Stimulated activated CD8-positive, alpha-beta memory T cell treated with anti-CD3 and anti-CD28 coated beads, Interleukin-7, amount 100 ng/mL, for 1 hour (primary cell): ENCODE measurements at places on chromosomes 12 and 14.

DNA sequence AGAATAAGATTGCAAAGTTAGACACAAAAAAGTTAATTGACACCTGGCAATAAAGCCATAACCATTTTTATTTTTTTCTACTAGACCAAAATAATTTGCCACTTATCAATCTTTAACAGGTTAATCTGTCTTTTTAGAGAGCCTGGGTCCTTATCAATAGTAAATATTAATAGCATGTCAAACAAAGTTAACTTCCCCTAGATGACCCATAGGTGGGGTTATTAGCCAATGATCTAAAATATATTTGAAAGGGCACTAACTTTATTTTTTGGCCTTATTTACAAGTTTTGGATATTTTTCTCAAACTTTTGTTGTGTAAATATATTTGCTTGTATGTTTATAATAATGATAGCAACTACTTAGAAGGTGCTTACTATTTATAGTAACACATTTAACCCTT, 3.9 kb downstream of the ANKRD33 start:
- DNase-seq: no peak

- no peak for DNase-seq
Measured at GRCh38 chr12:80053051-80053790, 46.1 kb upstream of the OTOGL start.

DNA sequence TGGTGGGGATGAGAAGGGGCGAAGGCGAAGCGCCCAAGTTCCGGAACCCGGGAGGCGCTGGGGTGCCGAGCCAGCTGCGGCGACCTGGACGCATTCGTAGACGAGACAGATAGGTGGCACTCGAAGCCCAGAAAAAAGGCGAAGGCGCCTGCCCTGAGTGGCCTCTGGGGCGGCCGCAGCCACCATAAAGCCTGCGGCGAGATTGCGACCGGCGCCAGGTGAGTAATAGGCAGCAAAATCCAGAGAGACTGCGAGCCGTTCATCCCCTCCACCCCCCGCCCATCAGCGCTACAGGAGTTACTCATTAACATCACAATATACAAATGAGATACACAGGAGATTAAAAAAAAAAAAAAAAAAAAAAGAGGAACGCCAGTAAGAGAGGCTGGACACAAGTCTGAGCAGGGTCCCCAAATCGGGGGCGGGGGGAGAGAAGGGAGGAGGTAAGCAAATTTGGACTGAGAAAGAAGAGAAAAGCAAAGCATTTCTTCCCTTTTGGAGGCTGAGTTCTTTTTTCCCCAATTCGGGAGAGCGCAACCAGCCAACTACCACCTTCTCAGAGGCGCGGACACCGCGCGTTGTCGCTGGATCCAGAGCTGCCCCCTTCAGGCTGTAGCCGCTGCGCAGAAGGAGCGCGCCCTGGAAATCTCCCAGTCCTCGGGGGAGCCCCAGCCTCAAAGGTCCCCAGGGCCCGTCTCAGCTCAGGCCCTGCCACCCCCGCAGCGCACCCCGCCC, 15.7 kb downstream of the TBX3 start:
- DNase-seq: no peak

DNA sequence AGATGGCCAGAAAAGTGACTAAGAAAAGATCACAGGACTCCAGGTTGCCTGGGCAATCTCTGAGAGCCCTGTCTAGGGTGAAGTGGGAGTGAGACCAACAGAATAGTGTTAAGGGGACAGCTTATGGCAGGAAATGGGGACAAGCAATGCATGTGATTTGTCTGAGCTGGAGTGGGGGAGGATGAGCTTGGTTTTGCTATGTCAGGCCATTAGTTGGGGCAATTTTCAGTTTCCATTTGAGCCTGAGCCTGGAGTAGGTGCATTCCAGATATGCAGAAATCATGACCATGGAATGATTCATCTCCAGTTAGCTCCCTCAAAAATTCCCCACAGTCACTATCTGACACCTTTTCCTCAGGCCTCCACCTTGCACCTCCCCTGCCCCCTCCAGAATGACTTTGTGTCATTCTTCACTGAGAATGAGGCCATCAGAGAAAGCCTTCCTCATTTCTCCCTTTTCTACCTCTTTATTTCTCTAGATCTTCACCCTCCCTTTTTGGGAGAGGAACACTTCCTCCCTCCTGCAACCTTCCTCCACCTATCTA, 150.9 kb upstream of the PLEKHG7 start:
- DNase-seq: no peak

DNA sequence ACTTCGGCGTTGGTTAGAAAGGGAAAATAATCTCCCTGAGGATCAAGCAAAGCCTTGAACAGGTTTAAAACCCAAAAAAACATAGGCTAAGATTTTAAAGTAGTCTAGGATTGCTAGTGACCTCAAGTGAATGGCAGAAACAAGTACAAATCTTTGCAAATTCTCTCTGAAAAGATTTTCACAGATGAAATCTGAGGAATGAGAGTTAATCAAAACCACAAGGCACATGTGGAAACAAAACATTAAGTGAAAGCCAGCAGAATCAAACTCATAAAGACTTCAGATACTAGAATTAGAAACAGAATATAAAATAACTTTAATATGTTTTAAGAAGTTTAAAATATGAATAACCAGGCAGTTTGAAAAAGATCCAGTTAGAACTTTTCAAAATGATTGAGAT, 52.2 kb upstream of the CFL2 start:
- DNase-seq: no peak

GRCh38 chr14:73710737-73711136, 3.4 kb downstream of the PNMA1 start:
- DNase-seq: no peak

DNA sequence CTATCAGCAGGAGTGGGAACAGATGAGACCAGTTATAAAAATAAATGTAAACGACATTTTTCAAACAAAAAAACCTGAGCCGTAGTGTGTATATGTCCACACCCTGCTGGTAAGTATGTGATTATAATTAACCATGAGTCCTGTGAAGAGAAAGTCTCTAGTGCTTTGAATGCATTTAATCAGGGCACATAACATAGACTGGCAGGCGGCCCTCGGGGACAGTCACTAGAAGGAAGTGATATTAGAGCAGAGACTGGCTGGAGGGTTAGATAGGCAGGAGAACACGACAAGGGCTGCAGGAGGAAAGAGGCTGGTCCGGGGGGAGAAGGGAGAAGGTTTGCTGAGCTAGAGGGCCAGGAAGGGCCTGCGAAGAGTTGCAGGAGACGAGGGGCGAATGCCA, 23.8 kb upstream of the ELK3 start:
- DNase-seq: no peak

- no peak for DNase-seq
Measured at GRCh38 chr12:1800401-1801302, 19.7 kb upstream of the LRTM2 start.

DNA sequence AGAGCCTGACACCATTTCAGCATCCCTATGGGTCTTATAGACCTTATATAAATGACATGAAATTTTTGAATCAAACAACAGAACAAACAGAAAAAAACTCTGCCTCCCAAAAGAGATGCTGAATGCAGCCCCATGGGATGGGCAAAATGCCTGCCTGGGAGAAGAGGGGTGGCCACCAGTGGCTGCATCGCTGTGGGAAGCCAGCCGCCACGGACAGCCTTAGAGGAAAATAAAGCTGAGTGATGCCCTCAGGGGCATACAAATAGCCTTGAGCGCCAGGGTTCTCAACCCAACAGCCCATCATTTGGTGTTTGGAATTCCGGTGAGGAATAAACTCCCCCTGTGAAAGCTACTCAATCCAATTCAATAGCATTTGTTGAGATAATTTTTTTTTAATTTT, 22.9 kb downstream of the SYNE3 start:
- no peak for DNase-seq

GRCh38 chr12:69925291-69925690, 100.3 kb downstream of the MYRFL start:
- DNase-seq: no peak

GRCh38 chr14:105410642-105411016, 9.0 kb upstream of the MTA1 start:
- DNase-seq: no peak

GRCh38 chr12:9372202-9372601, 164.0 kb upstream of the PZP start:
- DNase-seq: no peak

GRCh38 chr14:72892103-72892878, 1.6 kb downstream of the DPF3 start:
- DNase-seq: no peak

- no peak for DNase-seq
Measured at GRCh38 chr12:111546758-111547383, 52.2 kb downstream of the ATXN2 start.

GRCh38 chr14:73786636-73787485, 64.8 kb upstream of the PTGR2 start:
- peak; percentile 29 for DNase-seq

GRCh38 chr14:97804056-97804455, 1006.9 kb downstream of the VRK1 start:
- no peak for DNase-seq

GRCh38 chr12:9906873-9907272, 25.3 kb downstream of the CLEC2A start:
- DNase-seq: no peak

DNA sequence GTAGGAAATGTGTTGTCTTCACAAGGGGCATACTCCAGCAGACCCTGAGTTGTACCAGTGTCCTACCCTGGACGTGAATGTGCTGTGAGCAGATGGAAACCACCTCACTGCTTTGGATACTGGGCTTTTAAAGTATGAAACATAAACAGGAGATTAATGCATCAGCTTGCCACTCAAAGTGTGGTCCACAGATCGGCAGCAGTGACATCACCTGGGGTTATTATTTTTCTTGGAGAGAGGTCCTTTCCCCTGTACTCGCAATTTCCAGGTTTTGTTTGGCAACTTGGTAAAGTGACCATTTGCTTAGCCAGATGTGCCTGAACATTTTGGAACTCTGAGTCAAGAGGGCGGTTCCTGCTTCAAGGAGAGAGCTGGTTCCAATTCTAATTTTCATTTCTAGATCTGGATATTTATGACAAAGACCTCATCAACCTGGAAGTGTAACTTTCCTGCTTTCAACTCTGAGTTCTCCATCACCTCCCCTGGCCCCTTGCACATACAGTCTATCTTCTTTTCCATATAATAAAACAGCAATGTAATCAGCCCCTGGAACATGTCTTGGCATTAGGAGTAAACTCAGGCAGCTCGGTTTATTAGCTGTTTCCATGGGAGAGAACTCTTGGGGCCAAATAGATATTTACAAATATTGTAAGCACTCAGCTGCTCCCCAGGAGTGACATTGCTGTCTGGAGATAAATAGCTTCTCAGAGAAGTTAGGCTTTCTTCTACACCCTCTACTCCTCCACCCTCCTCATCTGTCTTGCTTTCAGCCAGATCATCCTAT, 237.0 kb upstream of the TBX3 start:
- DNase-seq: no peak

DNA sequence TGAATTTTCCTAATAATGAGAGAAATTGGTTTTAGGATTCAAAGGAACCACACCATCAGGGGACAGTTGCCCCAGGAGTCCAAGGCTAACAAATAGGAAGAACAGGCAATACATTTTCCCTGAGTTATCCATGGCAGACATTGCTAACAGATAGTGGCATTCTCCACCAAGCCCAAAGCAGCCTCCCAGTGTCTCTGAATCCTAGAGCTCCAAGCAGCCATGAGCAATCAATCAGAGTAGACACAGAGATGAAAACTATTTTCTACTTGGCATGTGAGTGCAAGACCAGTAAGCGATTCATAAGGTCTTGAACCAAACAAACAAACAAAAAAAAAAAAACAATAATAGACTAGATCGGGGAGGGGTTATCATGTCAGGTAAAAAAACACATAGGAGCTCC, 515.7 kb downstream of the MED13L start:
- DNase-seq: no peak

- DNase-seq: no peak
Measured at GRCh38 chr14:45251912-45252311, 1.1 kb downstream of the MIS18BP1 start.

DNA sequence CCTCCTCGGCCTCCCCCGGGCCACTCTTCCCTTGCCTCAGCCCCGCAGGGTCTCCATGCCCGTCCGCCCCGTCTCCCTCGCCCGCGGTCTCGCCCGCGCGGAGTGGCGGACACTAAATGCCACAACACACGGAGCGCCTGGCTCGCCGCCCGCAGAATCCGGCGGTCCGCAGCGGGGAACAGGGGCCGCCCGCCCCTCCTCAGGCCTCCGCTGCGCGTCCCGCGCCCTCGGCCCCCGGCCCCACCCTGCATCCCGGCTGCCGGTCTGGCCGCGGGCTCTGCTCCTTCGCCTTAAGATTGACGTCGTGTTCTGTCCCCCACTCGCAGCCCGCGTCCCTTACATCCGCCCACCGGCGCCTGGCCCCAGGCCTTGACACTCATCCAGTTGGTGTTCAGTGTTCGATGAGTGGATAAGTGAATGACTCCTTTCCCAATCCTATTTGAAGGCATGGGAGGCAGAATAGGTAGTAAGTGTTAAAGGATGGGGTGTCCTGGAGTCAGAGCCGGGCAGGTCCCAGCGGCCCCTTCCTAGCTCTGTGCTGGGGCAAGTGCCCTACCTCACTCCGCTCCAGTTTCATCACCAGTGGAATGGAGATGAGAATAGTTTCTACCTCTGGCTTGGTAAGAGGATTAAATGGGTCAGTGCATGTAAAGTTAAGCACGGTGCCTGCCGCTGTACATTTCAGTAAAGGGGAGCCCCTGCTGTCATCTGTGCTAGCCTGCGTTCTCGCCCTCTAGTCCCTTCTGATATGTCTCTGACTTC, 622 bp downstream of the TECPR2 start:
- DNase-seq: peak; percentile 0

DNA sequence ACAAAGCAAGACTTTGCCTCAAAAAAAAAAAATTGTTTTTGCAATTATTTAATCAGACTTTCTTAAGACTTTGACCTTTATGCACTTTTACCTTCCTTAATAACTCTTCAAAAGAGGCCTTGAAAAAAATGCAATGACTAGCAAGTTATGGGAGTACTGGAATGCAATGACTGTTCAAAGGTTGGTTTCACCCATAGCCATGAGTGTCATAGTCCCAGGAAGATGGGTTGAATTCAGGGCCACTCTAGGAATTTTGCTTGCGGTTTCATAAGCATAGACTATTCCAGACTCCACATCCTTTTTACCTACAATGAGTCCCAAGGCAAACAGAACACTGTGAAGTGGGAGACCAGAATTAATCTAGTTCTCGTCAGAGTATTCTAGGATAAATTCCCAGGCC, 29.4 kb upstream of the DENND5B start:
- DNase-seq: no peak

DNA sequence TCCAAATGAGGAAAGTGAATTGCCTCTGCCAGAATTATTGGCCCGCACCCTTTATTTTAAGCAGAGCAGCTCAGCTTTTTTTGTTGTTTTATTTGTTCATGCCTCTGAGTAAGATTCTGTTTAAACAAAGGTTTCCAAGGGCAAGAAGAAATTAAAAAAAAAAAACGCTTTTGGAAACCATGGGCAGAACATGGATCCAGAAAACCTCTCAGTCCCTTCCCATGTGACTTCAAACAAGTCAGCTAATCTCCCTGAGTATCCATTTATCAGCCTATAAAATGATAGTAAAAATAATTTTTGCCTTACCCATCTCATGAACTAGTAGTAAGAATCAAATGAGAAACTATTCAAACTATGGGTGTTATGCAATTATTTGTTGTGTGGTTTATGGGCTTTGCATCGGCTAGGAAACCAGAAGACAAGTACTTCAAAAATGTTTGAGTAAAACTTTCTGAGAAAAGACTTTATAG, 27.6 kb downstream of the KITLG start:
- no peak for DNase-seq
